ENCODE measurements at places on chromosomes 4 and X.

DNA sequence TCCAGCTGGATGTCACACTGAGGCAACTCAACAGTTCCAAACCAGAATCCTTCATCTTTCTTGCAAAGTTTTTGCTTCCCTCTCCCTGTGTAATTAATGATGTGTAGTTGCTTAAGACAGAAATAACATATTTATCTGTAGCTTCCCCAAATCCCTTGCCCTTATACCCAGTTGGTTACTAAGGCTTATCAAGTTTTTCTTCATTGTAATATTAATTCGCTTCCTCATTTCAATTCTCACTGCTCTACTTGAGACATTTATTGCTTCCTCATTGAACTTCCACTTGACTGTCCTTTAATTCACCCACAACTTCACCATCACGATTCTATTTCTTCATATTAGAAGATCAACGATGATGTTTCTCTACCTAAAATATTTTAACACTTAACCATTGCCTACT, 386.6 kb upstream of the CPEB2 start:
- DNase-seq: no peak

DNA sequence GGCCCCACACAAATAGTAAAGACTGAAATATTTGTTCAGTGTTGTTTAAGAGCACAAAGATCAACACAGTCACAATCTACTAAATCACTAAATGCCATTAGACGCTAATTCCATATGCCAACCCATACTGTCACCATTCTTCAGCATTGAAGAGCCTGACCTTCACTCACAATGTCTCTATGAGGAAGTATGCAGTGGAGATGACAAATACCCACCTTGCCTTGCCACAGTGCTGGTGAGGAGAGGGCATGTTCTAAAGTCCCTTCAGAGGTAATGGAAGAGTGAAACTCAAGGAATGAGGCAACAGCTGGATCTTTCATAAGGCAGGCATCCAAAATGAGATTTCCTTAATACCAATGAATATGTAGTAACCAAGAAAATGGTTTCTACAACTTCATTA, 50.4 kb downstream of the FRMD7 start:
- DNase-seq: no peak

DNA sequence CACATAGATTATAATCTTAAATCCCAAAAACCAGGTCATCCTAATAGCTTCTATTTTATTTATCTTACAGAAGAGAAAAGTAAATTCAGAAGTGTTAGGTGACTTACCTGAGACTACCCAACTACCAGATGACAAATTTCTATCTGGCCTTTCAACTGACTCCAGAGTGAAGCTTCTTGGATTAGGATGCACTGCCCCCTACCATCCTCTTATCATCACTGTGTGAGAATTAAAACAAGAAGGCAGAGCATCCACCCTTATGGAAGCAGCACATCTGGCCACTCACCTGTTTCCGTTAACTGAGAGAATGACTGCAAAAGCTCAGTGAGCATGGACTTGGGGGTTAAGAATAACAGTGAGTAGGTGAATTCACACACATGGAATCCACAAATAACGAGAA, 502.6 kb upstream of the TECRL start:
- DNase-seq: no peak

DNA sequence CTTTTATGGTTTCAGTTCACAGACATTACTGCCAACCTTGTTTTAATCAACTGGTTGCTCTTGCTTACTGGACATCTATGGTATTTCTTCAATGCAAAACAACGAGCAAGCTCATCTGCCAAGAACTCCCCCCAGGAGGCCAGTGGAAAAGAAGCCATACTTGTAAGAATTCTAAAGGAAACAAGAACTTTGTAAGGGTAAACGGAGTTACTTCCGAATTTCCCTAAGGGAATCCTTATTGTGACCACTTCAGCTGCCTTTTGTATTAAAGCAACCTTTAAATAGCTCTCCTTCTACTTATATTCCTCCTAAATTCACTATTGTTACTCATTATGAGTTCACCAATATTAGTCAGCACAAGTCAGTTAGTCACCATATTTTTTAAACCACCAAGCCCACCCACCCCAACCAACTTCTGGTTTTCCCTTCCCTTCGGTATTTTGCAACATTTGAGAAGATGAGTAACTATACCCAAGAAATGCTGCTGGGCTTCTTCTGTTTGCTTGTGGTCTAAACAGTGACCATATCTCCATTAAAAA, 602.8 kb upstream of the DIPK2B start:
- peak; percentile 62 for DNase-seq

DNA sequence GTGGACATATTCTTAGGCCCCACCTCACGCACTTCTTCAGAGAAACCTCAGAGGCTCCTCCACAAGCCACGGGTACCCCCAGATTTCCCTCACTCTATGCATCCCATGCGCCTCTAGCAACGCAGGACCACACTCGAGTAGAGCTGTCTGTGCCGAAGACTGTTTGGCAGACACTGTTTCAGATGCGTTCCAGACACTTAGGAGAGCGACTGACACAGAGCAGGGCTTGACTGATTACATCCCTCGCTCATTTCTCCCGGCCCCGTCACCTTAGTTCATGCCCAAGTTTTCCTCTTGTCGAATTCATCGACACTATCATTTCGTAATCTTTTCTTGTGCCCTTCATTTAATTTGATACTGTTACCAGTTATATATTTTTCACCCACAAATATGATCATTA, 15.0 kb downstream of the SORBS2 start:
- DNase-seq: no peak

DNA sequence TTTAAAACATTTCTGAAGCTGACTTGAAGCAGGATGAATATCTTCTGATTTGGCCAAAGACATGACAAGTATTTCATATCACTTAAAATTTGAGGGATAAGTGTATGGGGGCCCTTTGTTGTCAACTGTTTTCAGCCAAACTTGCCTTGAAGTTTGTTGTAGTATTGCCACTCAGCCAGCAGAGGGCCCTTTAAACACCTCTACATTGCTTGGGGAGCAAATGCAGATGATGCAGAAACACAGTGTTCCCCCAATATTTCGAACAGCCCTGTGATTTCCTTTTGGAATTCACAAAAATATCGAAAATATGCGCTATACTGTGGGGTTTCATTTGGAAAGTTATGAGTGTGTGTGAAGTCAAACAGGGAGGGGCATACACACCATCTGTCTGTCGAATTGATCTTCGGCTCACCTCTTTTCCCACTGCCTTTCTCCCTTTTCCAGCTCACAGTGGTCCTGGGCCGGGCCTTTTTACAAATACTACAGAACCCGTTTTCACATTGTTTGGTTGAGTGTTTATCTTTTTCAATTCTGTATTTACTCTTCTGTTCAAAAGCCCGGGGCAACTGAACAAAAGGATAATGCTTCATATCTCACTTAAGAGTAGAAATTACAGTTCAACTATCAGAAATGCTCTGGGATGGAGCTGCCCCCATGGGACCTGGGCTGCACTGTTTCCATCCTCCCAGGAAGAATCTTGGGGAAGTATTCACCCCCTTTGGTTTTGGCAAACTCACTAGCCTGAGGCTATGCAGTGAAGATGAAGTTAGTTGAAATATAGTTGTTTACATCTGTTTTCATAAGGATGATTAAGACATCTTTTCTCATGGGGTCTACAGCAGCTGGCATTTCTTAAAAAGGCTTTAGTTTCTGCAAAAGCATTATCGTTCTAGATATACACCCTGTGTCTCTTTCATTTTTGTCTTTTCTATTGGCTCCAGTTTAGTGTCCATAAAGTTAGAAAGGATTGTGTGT, 137.6 kb downstream of the EGF start:
- peak; percentile 72 for DNase-seq

- DNase-seq: peak; percentile 74
Measured at GRCh38 chr4:74228691-74229640, 71.0 kb downstream of the MTHFD2L start.

DNA sequence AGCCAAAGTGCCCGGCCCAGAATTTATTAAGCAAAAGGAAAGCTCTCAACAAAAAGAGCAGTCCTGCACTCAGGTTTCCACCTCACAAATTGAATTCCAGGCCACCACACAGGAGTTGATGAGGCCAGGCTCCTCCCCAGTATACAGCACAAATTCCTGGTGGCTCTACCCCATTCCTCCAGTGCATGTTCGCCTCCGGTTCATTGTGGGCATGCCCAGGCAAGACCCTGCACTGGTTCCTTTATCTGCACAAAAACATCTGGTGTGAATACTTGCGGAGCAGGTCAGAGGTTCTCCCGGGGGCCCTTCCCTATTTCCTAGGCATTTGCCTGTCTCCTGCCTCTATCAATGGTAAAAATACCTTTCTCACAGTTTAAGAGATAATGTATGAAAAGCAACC, 195.2 kb upstream of the ANXA10 start:
- DNase-seq: no peak

DNA sequence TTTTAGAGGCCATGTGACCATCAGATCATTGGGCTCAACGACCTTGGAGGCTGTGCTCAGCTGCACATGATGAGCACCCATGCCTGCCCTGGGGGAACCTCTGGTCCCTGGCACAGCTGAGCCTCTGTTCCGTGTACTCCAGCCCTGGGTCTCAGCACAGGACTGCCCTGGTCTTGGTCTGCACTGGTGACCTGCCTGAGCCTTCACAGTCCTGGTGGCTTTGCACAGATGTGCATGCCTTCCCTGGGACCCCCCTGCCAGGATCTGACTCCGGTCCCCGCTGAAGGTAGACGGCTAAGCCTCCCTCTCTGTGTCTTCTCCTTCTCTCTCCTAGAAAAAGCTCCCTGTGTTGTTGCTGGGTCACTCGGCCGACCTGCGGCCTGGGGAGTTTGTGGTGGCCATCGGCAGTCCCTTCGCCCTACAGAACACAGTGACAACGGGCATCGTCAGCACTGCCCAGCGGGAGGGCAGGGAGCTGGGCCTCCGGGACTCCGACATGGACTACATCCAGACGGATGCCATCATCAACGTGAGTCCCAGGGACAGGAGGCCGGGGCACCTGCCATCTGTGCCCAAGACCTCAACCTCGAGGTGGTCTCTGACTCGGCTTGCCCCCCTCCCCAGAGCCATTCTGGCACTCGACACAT, 21.6 kb downstream of the HTRA3 start:
- DNase-seq: no peak

DNA sequence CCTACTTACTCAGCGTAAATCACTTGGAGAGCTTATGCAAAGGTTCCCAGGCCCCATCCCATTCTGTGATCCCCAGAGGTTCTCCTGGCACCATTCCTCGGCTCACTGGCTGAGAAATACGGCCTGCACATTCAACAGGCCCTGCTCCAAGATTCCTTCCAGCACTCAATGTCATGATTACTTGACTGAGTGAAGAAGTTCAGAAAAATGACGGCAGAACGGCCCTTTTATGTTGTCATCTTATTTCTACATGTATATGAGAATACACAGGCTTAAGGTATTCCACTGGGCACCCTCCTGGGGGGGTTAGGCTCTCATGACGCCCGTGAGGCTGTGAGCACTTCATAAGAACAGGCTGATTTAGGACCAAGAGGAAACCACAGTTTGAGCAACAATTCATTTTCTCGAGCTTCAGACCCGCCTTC, 190.6 kb downstream of the NSUN7 start:
- DNase-seq: no peak

- DNase-seq: no peak
Measured at GRCh38 chrX:69496183-69496582, 7.9 kb upstream of the NALF2 start.

- no peak for DNase-seq
Measured at GRCh38 chr4:141155586-141155985, 22.3 kb upstream of the RNF150 start.

DNA sequence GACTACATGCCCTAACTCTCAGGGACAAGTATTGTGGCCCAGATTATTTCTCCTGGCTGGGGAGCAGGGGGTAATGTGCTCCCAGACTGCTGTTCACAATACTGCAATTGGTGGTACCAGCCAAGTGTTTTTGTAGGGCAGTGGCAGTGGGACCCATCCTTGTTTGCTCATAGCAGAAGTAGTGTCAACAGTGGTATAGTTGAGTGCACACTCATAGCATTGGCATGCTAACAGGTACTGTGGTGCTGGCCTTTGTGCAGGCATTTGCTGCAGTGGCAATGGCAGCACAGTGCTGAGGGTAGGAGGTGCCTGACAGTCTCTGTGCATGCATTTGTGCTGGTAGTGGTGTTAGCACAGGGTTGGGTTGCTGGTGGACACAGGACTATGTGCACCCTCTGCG, 995.0 kb downstream of the SH3BGRL start:
- DNase-seq: no peak

GRCh38 chr4:69828828-69829227, 31.1 kb downstream of the SULT1E1 start:
- no peak for DNase-seq

DNA sequence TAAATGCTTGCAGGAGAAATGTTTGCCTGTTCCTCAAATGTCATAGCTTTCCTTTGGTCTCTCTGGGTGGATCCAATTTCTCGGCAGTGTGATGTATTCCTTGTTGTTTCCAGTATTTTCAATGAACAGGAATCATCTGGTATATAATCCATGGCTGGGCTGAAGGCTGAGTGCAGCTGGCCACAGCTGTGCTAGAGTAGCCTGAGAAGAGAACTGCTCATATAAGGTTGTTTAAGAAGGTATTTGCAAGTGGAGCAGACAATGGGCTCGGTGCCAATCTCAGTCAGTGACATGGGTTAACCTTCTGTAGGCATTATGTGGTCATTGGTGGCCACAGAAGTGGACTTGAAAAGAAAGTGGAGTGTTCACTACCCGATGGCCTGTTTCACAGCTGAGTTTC, 390.3 kb downstream of the SPRY1 start:
- DNase-seq: no peak

GRCh38 chrX:44937606-44938005, 64.6 kb downstream of the KDM6A start:
- DNase-seq: no peak

DNA sequence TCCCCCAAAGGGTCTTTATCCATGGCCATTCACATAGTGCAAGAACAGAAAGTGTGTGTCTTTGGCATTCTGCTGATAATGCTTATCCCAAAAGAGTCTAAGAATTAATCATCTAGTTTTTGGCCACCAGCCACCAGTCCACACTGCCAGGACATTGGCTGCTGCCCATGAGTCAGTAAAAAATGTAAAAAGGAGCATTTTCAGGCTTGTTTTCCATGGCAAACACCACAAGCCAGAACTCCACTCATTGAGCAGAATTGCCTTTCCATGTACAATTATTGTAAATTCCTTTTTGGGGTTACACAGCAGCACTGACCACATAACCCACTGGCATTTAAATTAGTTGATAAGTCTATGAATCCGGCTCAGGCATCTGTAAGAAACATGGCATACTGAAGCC, 89.2 kb upstream of the PRDX4 start:
- DNase-seq: no peak

GRCh38 chr4:27001398-27002164, 140.9 kb downstream of the STIM2 start:
- no peak for DNase-seq

- no peak for DNase-seq
Measured at GRCh38 chr4:4624276-4624897, 82.5 kb upstream of the STX18 start.

DNA sequence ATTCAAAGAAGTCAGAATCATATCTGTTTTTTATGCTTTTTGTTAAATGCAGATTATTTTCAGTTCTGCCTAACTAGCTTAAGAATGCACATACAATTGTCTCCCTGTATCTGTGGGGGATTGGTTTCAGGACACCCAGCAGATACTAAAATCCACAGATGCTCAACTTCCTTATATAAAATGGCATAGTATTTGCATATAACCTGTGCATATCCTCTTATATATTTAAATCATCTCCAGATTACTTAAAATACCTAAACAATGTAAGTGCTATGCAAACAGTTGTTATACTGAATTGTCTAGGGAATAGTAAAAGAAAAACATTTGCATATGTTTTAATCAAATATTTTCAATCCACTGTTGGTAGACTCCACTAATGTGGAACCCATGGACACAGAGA, 279.4 kb downstream of the TMA16 start:
- DNase-seq: no peak

GRCh38 chr4:62816566-62816965, 1592.7 kb downstream of the TECRL start:
- no peak for DNase-seq

Measured in CD4-positive, alpha-beta T cell treated with Interleukin-2 at 100 ng/mL for 4 hours (primary cell).